ENCODE measurements at places on chromosomes 1 and 21.

- no peak for DNase-seq
Measured at GRCh38 chr1:158969166-158969565, 37.8 kb downstream of the PYHIN1 start.

GRCh38 chr1:180229483-180230415, at the start of gene LHX4:
LHX4 (plus strand) TSS chr1:180230264; CDS start chr1:180230530, 266 bp downstream.
- DNase-seq = no peak

GRCh38 chr1:25021591-25022215, 91.6 kb upstream of the RUNX3 start:
- DNase-seq = no peak

GRCh38 chr1:110875216-110875731, 2.3 kb downstream of the CD53 start:
- peak; percentile 32 for DNase-seq

GRCh38 chr1:70210820-70211219, 5.4 kb upstream of the LRRC40 start:
- no peak for DNase-seq

DNA sequence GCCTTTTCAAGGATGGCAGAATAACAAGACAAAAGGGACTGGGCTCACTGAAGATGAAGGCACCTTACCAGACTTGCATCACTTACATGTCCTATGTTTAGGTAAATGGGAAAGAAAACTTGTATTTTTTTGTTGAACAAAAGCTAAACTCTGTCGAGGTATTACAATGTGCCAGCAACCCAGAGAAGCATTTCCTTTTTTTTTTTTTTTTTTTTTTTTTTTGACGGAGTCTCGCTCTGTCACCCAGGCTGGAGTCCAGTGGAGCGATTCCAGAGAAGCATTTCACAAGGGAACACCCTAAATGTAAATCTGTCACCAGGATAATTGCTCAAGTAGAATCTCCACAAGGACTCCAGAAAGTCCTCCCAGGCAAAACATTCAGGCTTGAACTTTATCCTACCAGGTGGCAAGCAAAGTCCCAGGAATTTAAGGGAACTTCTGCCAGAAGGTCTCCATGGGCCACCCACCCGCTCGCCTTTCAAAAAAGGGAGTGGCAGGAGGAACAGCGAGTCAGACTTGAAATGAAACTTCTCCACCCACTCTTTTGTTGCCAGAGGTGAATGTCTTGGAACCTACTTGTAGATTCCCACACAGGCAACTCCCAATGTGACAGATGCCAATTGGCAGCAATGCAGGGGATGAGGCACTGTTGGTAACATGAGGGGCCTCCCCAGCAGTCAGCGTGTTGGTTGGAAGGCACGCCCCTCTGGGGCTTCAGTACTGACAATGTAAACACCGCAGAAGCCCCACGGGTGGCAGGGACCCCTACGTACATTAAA, 125.0 kb downstream of the TIAM1 start:
- DNase-seq = no peak

- DNase-seq = no peak
Measured at GRCh38 chr1:8025671-8026144, 401 bp downstream of the ERRFI1 start.

DNA sequence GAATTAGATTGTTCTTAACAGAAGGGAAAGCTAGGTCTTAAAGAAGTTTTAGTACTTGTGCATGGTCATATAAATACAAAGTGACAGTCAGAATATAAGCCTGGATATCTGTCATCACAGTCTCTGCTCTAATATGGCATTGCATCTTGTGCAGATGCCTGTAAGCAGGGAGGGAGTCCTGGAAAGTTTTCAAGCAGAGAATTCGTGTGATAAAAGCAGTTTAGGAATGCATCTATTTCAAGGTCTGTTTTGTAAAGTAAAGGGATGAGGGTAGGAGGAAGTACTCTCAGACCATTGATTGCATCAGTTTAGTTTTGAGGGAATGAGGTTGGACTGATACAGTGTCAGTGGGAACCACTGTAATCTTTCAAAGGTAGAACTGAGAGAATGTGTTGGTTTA, 30.6 kb downstream of the IARS2 start:
- DNase-seq = no peak

DNA sequence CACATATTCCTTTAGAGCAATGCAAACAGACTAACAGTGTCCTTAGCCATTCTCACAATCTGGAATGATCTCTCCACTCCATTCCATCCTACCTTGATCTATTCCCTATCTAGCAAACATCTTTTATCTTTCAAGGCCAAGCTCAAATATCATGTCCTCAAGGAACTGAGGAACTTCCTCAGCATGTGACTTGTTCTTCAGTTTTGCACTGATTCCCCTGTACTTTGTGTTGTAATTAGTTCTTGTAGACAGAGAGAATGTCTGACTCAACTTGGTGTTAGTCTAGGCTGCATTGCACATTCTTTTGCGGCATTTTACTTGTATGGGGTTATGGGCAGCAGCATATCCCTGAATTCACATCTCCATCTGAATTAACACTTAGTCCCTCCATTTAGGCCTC, 31.5 kb upstream of the GJA5 start:
- no peak for DNase-seq

DNA sequence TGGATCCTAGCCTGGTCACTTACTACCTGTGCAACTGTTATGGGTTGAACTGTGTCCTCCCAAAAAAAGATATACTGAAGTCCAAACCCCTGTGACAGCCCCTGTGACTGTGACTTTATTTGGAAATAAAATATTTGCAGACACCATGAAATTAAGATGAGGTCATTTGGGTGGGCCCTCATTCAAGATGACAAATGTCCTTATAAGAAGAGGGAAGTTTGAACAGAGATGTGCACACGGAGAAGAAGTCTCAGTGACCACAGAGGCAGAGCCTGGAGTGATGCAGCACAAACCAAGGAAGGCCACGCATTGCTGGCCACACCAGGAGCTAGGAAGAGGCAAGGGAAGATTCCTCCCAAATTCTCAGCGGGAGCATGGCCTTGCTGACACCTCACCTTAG, 249.7 kb upstream of the RUNX1 start:
- DNase-seq = no peak

- DNase-seq = no peak
Measured at GRCh38 chr1:41259221-41259620, 17.1 kb upstream of the SCMH1 start.

GRCh38 chr1:233432916-233433315, 105.4 kb downstream of the MAP3K21 start:
- DNase-seq = no peak

GRCh38 chr21:39715804-39716397, 29.1 kb upstream of the IGSF5 start:
- peak; percentile 8 for DNase-seq

- DNase-seq = no peak
Measured at GRCh38 chr1:81111818-81112217, 688.9 kb upstream of the ADGRL2 start.

GRCh38 chr1:47280142-47280541, 33.8 kb downstream of the STIL start:
- DNase-seq = no peak

- DNase-seq = no peak
Measured at GRCh38 chr1:222815440-222815765, 564 bp downstream of the DISP1 start.

DNA sequence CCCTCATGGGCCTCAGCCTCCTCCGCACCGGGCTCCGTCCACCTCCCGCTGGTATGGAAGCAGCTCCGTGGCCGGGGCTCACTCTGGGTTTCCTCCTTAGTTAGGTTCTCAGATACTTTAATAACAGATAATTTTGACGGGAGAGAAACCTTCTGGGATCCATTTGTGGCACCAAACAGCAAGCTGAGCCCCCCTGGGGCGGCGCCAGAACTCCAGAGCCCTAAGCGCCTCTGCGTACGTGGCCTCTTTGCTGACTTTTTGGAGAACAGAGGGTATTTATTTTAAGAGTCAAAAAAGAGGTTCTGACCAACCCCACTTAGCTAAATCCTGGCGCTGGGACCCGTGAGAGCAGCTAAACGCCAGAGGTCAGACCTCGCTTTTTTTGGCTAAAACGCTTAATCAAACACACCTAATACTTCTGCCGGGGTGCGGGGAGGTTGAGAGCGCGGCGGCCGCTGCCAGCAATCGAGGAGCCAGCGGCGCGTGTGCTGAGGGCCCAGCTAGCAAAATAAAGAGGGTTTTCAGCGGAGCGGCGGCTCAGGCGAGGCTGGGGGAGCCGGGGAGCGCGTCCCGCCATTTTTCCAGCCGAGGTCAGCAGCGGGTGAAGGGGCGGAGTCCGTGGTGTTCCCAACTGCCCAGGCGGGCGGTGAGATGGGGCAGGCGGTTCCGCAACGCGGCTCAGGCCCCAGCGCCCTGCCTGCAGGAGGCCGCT, 171.7 kb downstream of the PRDM16 start:
- DNase-seq = no peak

GRCh38 chr21:29938776-29939103, 1.1 kb downstream of the GRIK1 start:
- DNase-seq = no peak

GRCh38 chr1:200749090-200749489, 10.4 kb downstream of the CAMSAP2 start:
- DNase-seq = no peak

DNA sequence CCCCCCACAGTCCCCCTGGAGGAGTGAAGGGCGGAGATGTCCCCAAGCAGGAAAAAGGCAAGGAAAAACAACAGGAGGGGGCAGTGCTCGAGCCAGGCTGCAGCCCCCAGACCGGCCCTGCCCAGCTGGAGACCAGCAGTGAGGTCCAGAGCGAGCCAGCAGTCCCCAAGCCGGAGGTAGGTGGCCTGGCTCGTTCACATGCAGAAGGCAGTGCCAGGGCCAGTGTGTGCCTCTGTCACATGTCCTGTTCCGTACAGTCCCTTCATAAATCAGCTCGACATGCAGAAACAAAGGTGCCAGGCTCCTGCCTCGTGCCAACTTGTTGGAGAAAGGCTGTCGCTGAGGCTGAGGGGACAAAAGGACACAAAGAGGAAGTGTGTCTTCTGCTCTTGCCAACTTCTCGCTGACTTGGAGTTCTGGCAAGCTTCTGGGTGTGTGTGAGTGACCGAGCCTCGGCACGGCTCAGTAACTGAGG, 24.1 kb upstream of the MPZL1 start:
- DNase-seq = no peak

- DNase-seq = no peak
Measured at GRCh38 chr1:21129407-21129806, 47.3 kb downstream of the EIF4G3 start.

DNA sequence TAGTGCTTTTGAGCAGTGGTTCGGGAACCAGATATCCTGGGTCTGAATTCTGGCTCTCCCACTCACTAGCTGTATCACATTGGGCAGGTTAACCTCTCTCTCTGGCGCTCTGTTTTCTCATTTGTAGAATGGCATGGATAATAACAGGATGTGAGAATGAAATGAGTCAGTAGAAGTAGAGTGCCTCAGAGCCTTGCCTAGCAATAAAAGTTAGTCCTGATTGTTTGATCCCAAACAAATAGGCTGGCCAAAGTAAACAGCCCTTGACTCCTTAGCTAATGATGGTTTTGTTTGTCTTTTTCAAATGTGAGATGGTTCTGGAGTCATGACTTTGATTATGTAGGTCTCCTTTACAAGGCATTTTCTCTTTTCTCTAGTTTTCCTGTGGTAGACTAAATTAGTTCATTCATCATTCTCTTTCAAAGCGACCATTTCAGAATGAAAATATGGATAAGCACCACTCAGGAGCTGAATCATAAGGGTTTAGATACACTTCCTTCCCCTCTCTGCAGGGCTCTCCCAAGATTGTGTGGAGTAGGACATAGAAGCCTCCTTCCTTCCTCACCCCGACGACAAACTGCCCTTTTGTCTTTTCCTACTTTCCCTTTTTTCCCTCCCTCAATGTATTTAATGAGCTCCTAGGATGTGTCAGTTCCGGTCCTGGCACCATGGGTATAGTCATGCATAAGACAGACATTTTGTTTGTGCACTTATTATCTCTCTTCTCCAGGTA, 23.1 kb downstream of the KIAA0040 start:
- DNase-seq = no peak

GRCh38 chr1:9062021-9062471, 7.4 kb downstream of the SLC2A5 start:
- no peak for DNase-seq

- DNase-seq = peak; percentile 62
Measured at GRCh38 chr1:88684482-88685258, 597 bp downstream of the PKN2 start.

- no peak for DNase-seq
Measured at GRCh38 chr1:109499081-109499480, 5.2 kb downstream of the CYB561D1 start.

- DNase-seq = no peak
Measured at GRCh38 chr1:99717005-99717404, 49.4 kb downstream of the FRRS1 start.

DNA sequence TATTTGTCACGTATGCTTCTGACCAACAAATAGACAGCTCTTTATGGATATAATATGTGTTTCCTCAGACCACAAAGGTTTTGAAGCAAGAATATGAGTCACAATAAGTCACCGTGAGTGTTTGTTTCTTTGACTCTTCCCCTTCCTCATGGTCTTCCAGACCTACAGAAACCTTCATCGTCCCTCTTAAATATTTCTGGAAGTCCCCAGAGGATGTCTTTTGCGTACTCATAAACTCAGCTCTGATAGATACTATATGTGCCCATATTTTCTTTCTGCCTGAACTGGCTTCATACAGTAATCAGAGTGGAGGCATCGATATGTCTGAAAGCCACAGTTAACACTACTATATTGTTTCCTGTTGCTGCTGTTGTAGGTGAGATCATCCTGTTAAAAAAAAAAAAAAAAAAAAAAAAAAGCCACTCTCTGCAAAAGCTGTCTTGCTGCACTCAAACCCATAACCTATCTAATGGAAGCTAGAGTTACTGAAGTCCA, 38.4 kb downstream of the ADAMTS1 start:
- DNase-seq = no peak

GRCh38 chr1:44380666-44381177, 24.3 kb upstream of the RNF220 start:
- DNase-seq = no peak

DNA sequence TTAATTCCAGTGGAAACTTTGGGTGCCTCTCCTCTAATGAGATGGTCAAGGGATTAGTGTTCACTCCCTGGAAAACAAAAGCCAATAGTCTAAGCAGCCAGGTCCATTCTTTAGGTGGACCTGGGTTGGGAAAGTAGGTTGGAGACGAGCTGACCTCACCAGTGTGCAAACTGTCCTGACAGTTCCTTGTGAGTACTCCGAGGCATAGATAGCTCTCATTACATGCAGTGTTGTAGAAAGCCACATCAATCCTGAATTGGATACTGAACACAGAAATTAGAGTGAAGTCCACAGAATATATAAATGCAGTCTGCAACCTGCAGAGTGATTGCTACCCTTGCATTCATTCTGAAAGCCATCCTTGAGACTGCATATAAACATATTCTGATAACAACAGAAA, 675.1 kb upstream of the CXADR start:
- DNase-seq = no peak

- no peak for DNase-seq
Measured at GRCh38 chr1:74857676-74858075, 124.7 kb downstream of the TYW3 start.

DNA sequence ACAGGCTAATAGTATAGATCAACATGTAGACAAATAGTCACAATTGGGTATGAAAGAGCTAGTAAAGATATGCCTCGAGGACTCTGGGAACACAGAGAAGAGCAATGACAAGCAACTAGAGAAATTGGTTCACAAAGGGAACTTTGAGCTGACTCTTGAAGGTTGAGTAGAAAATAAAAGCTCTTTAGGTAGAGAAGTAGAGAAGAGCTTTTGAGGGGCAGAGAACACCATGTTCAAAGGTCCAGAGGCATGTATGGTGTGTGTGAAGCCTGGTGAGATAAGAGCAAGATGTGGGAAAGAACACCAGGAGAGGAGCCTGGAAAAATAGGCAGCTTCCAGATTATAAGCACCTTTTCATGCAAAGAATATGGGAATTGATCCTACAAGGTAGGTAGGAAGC, 109.7 kb upstream of the MAGI3 start:
- no peak for DNase-seq
